Activated CD4-positive, alpha-beta T cell treated with anti-CD3 and anti-CD28 coated beads, Interleukin-2, amount 10 ng/mL, durations not matched to agents 7 days and 5 days (primary cell): ENCODE measurements at places on chromosomes 7 and 10.

DNA sequence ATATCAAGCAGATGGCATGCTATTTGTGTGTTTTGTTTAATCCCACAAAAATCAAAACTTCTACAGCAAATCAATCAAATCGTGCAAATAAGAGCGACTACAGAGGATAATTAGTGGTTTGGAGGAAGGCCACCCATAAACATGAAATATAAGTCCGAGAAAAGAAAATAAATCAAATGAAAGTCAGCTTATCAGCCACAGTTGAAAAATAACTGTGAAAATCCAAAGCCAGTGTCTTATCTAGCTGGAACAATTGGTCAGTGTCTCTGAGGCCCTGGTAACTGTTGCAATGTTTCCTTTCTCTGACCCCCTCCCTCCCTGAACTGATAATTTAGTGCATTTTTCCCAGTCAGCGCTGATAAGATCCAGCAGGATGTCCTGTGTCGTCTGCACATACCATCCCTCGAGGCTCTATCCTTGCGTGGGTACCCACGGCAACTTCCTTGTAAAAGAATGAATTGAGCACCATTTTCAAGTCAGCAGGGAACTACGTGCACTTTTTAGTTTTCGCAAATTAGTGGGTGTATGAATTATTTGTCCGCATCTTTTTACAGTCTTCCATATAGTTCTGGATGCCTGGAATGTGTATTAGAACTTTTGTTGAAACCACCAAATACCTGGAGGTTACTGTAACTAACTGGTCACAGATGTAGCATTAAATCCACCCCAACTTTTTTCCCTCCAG, 10.8 kb upstream of the JCAD start:
- no peak for DNase-seq

GRCh38 chr10:90819911-90820310, 37.9 kb downstream of the HTR7 start:
- no peak for DNase-seq

- DNase-seq: no peak
These were observed 317.9 kb upstream of the KLF6 start for GRCh38 chr10:4102802-4103344.

- no peak for DNase-seq
These were observed 11.0 kb downstream of the TLL2 start for GRCh38 chr10:96502561-96503282.

- DNase-seq: no peak
These were observed 97.0 kb downstream of the ABLIM1 start for GRCh38 chr10:114561008-114561523.

- DNase-seq: peak; percentile 38
These were observed 28.9 kb upstream of the STK17A start for GRCh38 chr7:43553999-43554398.

DNA sequence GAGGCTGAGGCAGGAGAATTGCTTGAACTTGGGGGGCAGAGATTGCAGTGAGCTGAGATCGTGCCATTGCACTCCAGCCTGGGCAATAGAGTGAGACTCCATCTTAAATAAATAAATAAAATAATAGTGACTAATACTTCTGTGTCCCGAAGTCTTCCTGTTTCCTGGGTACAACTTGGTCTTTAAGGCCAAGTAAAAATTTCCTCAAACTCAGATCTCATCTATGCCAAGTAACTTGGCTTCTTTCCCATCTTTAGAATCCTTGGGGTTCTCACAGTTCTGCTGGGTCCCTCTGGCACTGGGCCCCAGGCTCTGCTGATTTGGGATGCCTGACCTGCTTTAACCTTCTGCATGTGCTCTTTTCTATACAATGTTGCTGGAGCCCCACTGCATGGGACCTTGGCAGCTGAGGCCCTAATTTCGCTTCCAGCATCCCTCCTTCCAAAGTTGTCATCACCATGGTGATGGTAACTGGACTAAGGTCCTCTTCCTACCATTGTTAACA, 22.7 kb upstream of the AKR1B10 start:
- no peak for DNase-seq
